ENCODE measurements at places on chromosomes 1 and 21.

GRCh38 chr1:239367196-239367810 lies 19.1 kb upstream of the CHRM3 start:
- no peak for DNase-seq

- no peak for DNase-seq
Measured at GRCh38 chr1:107889524-107889923, 75.5 kb downstream of the VAV3 start.

GRCh38 chr1:185816460-185816859 lies 82.3 kb downstream of the HMCN1 start:
- DNase-seq = no peak

DNA sequence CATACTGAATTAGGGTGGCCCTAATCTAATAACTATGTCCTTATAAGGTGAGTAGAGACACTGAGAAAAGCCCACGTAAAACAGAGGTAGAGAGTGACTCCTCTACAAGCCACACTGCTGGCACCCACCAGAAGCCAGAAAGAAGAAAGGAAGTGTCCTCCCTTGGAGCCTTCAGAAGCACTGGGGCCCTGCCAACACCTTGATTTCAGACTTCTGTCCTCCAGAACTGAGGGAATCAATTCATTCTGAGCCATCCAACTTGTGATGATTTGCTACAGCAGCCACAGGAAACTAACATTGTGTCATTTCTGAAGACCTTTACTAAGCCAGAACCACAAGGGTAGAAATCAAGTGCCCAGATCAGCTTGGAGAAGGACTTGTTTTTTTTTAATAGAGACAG lies 15.0 kb downstream of the GNB1 start:
- no peak for DNase-seq

DNA sequence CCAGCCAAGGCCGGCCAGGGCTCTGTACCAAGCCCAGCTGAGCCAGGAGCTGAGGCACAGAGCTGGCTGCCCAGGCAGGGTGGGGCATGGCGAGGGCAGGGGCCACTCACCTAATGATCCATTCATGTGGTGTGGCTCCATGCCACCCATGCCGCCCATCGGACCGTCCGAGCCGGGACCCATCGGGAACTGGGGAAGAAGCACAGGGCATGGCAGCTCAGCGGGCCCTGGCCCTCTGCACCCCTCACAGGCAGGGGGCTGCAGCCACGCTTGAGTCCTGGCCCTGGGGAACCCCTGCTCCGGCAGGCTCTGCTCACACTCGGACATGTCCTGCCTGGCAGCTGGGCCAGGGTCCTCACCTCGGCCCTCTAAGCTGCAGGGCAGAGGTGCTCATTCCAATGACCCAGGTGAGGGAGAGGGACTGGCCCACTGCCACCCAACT lies 28.7 kb downstream of the MRPL37 start:
- DNase-seq = no peak
